NCI-H1092 (cell line): ENCODE measurements at places on chromosomes 4 and X.

DNA sequence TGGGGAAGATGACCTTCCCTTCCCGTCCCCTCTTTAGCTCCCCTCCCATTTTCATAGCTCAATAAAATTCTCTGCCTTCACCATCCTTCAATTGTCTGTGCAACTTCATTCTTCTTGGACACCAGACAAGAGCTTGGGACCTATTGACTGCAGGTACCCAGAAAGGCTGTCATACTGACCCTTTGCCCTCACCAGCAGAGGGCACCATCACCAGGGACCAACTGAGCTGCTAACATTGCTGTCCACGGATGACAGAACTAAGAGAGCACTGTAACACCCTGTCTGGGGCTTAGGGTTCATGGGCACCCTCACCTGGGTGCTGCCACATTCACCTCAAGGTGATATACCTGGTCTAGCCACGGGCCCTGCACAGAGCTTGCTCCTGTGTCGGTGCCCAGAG is 141.3 kb upstream of the VCX3B start:
- DNase-seq: no peak

DNA sequence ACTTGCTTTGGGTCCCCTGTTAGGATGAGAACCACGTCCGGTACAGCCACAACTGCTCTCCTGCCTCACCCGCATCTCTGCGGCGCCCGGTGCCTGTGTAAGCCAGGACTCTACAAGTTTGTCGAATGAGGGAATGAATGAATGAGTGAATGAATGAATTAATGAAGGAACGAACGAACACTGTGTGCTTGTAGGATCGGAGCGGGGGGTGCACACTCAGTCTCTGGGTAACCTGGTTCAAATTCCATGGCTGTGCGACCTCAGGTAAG is 201.4 kb upstream of the PSAPL1 start:
- DNase-seq: no peak

GRCh38 chr4:163663454-163664225 is 169.2 kb downstream of the TMA16 start:
- DNase-seq: no peak

- no peak for DNase-seq
These were observed 237.3 kb downstream of the USP46 start for GRCh38 chr4:52421811-52422213.

DNA sequence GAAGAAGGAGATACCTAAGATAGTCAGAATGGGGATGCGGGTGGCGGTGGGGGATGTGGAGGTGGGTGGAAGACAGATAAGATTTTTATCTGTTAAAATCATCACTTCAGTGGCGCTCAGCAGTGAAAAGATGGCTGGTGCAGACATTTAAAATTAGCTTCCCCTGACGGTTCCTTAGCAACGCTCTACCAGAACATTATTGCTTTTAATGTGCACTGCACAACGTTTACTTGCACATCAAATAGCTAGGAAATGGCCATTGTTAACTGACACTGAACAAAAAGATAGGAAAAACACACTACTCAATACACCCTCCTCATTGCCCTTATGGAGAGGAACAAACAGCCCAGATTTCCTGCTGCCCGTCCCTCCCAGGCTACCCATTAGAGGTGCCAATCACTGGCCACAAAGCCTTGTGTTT is 61.0 kb upstream of the FTHL17 start:
- DNase-seq: peak; percentile 49

GRCh38 chr4:181853881-181854511 is 389.2 kb upstream of the TENM3 start:
- DNase-seq: no peak

DNA sequence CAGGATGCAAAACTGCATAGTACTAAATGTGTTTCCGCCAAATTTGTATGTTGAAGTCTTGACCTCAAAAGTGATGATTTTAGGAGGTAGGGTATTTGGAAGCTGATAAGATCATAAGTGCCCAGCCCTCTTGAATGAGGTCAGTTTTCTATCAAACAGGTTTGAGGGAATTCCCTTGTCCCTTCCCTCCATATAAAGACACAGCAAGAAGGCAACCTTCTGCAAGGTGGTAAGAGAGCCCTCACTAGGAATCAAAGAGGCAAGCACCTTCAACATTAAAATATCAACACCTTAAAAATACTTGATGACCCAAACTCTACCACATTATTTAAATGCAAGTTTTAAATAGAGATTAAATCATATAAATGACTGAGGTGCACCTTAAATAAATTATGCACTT is 288.6 kb downstream of the EPHA5 start:
- no peak for DNase-seq

GRCh38 chrX:31500921-31501320 is 429.1 kb upstream of the FTHL17 start:
- DNase-seq: no peak

DNA sequence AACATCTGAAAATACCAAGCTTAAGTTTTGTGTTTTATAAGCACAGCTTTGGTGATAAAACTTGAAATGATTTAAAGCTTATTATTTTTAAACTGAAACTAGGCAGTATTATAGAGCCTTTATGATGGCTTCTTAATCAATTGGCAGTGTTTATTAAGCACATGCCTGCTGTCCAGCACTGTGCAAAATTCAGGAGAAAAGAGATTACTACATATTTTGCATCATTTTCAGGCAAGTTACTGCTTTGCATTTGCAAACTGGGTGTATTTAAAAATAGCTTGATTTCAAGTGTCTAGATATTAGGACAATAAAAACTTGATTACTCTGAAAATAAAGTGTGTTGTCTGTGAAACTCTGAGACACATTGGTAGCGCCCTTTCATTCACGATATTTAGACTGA is 126.5 kb downstream of the PDLIM5 start:
- DNase-seq: no peak

GRCh38 chr4:75876218-75876617 is 26.0 kb downstream of the PPEF2 start:
- no peak for DNase-seq

DNA sequence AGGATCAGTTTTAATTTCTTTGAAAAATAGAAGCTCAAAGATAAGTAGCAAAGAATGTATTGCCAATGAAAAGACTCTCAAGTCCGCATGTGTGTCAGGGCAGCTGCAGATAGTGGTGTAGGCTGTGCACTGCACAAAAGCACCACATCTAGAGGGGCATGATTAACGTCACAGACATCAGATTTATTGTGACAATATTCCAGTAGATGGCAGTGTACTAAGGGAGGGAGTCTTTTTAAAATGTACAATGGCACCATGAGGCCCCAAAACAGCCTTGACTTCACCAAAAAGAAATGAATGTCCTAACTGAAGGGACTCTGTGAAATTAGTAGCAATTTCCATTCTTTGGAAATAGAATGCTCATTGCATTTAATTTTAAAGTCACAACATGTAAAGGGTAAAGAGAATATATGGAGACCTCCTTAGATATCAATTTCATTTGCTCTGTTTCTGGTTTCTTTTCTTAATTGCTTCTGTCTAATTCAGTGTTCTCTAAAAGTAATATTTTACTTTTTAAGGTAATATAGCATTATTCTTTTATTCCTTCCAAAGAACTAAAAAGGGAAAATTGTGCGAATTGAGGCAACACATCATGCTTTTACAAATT is 98.4 kb downstream of the ZNF827 start:
- peak; percentile 9 for DNase-seq

- no peak for DNase-seq
These were observed 91.8 kb downstream of the PDE5A start for GRCh38 chr4:119536572-119537528.

- no peak for DNase-seq
These were observed 100.0 kb downstream of the TEX13A start for GRCh38 chrX:105120463-105120862.

DNA sequence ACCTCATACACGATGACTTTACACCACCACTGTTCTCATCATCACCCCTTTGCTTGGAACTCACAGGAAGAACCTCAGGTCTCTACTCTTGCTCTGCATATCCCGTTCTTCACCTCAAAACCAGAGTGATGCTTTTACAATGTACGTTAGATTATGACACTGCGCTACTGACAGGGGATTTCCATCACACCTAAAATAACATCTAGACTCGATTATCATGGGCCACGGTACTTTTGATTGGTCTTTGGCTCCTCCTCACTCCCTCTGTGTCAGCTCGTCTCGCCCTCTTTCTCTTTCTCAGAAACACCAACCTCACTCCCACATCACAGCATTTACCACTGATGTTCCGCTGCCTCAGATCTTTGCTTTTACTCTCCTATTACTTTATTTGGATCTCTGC is 172.4 kb downstream of the TLL1 start:
- no peak for DNase-seq

DNA sequence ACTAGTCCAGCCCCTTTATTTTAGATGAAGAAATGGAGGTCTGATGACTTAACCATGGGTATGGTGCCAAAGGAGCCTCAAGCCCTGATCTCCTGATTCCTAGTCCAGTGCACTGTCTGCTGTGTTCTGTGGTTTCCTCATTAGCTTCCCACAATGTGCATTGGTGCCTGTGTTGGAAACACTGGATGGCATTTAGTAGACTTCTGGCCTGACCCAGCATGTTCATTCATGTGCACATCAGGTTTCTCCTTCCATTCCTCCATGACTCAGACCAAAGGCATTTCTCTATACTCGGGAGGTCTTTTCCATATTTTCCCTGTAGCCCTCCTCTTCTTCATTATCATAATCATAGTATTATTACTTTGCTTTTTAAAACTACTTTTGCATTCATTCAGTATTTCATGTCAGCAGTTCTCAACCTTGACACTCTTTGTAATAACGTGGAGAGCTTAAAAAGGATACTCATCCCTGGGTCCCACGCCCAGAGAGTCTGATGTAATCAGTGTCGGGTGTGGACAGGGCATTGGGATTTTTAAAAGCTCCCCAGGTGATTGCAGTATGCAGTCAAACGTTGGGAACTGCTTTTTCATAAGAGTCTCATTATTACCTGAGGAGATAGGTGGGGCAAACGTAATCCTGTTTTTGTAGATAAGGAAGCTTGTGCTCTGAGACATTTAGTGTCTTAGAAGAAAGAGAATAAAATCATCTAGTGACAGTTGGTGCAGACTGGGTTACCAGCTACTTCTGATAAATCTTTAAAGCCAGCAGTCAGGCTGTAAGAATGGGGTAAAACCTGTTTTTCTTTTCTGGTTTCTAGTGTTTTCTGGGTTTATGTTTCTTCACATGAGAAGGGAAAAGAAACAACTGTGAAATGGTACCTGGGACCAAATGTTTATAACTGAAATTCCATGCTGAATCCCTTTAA is 40.9 kb upstream of the XK start:
- DNase-seq: no peak

DNA sequence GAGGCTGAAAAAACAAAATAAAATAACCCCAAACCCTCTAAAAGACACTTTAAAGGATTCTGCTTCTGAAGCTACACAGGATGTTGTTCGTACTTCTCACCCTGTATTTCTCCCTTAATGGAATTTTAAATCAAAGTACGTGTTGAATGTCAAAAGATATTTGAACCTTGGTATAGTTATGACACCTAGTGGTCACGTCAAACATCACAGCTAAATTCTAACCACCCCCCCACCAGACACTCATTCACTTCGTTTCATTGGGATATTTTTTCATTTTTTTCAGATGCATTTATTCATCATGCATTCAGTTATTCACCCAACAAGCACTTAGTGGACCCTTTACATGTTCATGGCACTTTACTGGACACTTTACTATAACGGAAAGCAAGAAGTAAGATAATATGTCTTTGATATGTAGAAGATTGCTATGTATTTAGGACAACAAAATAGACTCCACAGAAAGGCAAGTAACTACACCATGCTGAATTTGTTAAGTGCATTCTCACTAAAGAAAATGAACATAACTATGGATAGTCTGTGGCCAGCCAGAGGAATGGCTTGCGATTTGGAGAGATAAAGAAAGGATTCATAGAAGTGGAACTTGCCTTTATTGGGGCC is 62.5 kb upstream of the GPR174 start:
- no peak for DNase-seq

DNA sequence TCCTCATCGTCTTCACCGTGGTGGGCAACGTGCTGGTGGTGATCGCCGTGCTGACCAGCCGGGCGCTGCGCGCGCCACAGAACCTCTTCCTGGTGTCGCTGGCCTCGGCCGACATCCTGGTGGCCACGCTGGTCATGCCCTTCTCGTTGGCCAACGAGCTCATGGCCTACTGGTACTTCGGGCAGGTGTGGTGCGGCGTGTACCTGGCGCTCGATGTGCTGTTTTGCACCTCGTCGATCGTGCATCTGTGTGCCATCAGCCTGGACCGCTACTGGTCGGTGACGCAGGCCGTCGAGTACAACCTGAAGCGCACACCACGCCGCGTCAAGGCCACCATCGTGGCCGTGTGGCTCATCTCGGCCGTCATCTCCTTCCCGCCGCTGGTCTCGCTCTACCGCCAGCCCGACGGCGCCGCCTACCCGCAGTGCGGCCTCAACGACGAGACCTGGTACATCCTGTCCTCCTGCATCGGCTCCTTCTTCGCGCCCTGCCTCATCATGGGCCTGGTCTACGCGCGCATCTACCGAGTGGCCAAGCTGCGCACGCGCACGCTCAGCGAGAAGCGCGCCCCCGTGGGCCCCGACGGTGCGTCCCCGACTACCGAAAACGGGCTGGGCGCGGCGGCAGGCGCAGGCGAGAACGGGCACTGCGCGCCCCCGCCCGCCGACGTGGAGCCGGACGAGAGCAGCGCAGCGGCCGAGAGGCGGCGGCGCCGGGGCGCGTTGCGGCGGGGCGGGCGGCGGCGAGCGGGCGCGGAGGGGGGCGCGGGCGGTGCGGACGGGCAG is 792 bp downstream of the ADRA2C start:
- DNase-seq: peak; percentile 39

GRCh38 chrX:13662355-13662791 is 9.4 kb downstream of the TCEANC start:
- DNase-seq: no peak

GRCh38 chrX:41121766-41122165 is 36.5 kb downstream of the USP9X start:
- DNase-seq: no peak

DNA sequence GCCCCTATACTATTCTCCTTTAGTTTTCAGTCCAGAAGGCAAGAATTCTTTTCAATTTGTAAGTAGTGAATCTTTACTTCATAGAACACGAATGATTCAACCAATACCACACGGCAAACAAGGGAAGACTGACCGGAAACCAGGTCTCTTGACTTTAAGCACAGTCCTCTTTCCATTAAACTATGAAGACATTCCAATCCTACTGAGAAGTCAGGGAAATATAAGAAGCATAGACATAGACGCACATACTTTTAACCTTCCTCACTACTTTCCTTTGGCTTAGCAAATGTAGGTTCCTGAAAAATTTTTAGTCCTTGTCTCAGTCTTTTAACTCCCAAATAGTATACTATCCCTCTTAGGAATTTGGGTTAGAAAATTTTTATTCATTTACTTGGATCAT is 9.1 kb downstream of the CHRDL1 start:
- DNase-seq: no peak

GRCh38 chrX:76126851-76127250 is 46.0 kb upstream of the PBDC1 start:
- no peak for DNase-seq

GRCh38 chrX:71650333-71650969 is 16.9 kb upstream of the LOC101059915 start:
- no peak for DNase-seq

GRCh38 chr4:39626261-39626660 is 12.4 kb downstream of the SMIM14 start:
- DNase-seq: no peak

- no peak for DNase-seq
These were observed 4.3 kb downstream of the FGFBP1 start for GRCh38 chr4:15934259-15934658.
